ENCODE measurements at places on chromosomes 7 and 10.

DNA sequence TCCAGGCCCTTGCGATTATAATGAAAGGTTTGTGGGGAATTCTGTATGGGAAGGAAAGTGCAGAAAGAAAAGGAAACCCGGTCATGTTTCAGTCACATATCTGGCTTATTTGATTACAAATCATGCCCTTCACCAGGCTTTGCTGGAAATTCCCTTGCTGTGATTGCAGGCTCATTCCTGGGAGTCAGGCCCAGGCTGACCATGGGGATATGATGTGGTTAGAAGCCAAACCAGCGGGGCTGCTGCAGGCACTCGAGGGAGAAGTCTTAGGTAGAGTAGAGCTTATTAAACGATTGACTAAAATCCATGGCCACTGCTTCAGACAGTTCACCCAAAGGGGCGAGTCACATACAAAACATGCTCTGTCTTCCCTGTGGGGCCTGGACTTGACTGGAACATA, 16.2 kb downstream of the PKD1L1 start:
- DNase-seq = no peak

DNA sequence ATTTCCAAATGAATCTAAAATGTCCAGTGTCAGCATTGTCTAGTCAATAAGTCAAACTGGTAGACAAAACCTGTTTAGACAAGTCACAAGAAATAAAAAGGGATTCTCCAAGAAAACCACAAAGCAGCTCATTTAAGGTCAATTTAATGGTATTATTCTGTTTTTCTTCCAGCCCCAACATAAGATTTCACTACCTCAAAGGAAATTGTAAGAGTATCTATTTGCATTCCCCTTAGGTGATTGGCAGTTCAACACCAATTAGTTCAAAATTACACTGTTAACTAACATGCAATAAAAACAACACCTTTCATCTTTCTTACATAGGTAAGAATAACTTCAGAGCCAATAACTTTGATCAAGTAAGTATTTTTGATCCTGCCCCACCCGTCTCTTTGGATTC, 106.3 kb downstream of the RNF32 start:
- no peak for DNase-seq

DNA sequence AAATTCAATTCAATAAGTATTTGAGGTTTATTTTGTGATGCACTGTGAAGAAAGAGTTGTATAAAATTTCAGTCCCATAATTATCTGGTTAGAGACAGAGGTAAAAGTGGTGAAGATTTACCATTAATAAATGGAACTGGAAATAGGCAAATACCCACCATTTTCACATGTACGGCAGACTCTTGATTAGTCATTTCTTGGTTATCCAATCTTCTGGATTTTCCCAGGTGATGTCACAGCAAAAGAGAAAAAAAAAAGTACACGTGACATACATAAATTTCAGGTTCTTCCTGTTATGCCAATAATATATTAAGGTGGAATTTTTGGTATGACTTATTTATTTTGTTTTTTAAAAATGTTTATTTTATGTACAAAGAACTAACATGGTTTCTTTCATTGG, 26.8 kb downstream of the NT5C3A start:
- no peak for DNase-seq

- DNase-seq = no peak
Measured at GRCh38 chr10:119509909-119510451, 32.5 kb downstream of the RGS10 start.

- no peak for DNase-seq
Measured at GRCh38 chr10:34413756-34414587, 401.1 kb downstream of the PARD3 start.

All from activated CD4-positive, alpha-beta T cell treated with anti-CD3 and anti-CD28 coated beads, Interleukin-2, amount 50 U/mL, for 1 hour (primary cell).